Tibial nerve (tissue), 4 donors: ENCODE measurements at places on chromosomes 7 and 10. TPM values are rescaled to one million over a fixed set of nuclear protein-coding genes. Genes with fewer than 3 reads are reported as not detected.

DNA sequence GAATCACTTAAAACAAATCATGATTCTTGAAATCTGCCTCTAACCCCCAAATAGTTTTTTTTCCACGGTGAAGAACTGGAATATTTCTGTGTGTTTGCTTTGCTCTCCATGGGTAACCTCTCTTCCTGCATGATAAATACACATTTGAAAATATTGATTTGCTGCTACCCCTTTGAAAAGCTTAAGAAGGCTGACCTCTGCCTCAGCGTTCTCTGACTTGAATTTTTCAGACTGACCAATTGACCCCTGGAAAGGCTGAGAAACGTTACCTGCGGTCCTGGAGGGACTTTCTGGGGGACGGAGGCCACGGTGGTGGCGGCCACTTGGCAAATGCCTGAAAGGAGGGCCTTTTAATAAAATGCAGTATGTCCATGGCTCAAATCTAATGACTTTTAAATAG, 520.2 kb downstream of the LRMDA start:
- no peaks in the 10 kb centered on the region for H3K4me1 ChIP-seq
- no peaks in the 10 kb centered on the region for H3K27me3 ChIP-seq
- no peaks in the 10 kb centered on the region for H3K36me3 ChIP-seq
- no peak overlapping the region for H3K27ac ChIP-seq
- H3K4me3 ChIP-seq = no peak overlapping the region

DNA sequence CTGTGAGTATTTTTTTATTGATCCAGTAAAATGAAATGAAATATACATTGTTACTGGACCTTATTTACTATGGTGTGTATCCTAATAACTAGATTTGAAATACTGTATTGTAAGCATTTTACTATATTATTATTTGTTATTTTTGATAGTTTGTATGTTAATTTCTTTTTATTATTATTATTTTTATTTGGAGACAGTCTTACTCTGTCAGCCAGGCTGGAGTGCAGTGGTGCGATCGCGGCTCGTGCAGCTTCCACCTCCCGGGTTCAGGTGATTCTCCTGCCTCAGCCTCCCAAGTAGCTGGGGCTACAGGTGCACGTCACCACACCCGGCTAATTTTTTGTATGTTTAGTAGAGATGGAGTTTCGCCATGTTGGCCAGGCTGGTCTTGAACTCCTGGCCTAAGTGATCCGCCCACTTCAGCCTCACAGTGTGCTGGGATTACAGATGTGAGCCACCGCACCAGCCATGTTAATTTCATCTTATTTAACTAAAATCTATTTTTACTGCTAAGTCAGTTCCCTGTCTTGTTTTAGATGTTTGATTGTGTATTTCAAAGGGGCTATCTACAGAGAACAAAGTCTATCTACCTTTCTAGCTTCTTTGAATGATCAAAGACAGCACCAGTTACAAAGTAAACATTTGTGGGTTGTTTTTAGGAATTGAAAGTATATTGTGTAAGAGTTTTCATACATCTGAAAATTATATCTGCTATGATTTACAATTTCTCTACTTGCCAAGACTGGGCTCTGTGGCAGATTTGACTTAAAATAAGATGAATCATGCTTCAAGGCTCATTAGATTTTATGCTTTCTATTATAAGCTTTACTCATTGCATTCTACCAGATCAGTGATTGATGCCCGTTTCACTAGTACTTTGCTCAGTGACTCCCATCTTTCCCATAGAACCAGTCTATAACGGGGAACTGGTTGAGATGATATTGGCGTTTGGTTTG, 41.6 kb downstream of the CDC123 start:
- no peak overlapping the region for H3K4me3 ChIP-seq
- no peaks in the 10 kb centered on the region for H3K4me1 ChIP-seq
- peaks cover 55% of the 10 kb centered on the region for H3K36me3 ChIP-seq
- no peak overlapping the region for H3K27ac ChIP-seq

Gene ACSM6
- total RNA-seq = not detected

Gene CDK14
- 36.3 TPM for total RNA-seq

- no peaks in the 10 kb centered on the region for H3K36me3 ChIP-seq
- H3K27ac ChIP-seq = no peak overlapping the region
- H3K4me1 ChIP-seq = no peaks in the 10 kb centered on the region
- no peaks in the 10 kb centered on the region for H3K27me3 ChIP-seq
Measured at GRCh38 chr7:15446722-15447121, 115.1 kb downstream of the AGMO start.

DNA sequence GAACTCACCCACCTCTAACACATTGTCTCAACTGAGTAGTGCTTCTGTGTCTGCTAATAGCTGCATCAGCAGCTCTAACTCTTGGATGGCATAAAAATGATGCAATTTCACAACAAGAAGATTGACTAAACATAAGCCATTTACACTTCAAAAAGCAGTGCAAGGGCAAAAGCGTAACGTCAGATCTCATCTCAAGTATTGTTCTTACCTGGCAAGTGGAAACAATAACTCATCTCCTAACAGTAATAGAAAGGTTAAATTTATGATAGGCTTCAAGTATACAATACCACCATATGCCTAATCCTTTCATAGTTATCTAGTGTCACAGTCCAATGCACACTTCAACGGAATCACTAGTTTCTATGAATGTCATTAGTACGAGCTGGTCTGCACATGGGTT, 14.8 kb downstream of the TPK1 start:
- no peak overlapping the region for H3K27ac ChIP-seq
- no peaks in the 10 kb centered on the region for H3K36me3 ChIP-seq
- H3K27me3 ChIP-seq = no peaks in the 10 kb centered on the region
- H3K4me1 ChIP-seq = peaks cover 27% of the 10 kb centered on the region
- no peak for DNase-seq
- no peak overlapping the region for H3K4me3 ChIP-seq
